GM23338 (cell line): ENCODE measurements at places on chromosomes 3 and 15. TPM values are rescaled to one million over a fixed set of nuclear protein-coding genes. Genes with fewer than 3 reads are reported as not detected.

DNA sequence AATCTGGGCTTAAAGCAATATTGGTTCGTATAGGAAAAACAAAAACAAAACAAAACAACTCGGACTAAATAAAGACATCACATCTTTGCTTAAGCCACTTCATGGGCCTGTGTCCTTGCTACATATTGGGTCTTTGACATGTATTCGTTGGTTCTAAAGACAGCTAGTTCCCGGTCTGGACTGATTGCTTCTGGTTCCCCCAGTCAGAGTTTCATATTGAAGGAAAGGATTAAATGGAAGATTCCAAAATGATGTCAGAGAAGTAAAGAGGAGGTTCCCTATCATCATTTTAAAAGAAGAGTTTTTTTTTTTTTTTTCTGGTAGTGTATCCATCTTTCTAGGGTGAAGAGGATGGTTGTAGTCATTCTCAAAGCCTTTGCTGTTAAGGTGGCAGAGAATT lies 2.3 kb downstream of the OXSR1 start:
- no peak for DNase-seq

GRCh38 chr3:119323723-119324085 lies 29.5 kb downstream of the ARHGAP31 start:
- DNase-seq: peak; percentile 44

GRCh38 chr3:191362037-191362436 lies 31.7 kb upstream of the UTS2B start:
- DNase-seq: no peak

- DNase-seq: no peak
These were observed 223.7 kb downstream of the FMN1 start for GRCh38 chr15:32970847-32971246.

DNA sequence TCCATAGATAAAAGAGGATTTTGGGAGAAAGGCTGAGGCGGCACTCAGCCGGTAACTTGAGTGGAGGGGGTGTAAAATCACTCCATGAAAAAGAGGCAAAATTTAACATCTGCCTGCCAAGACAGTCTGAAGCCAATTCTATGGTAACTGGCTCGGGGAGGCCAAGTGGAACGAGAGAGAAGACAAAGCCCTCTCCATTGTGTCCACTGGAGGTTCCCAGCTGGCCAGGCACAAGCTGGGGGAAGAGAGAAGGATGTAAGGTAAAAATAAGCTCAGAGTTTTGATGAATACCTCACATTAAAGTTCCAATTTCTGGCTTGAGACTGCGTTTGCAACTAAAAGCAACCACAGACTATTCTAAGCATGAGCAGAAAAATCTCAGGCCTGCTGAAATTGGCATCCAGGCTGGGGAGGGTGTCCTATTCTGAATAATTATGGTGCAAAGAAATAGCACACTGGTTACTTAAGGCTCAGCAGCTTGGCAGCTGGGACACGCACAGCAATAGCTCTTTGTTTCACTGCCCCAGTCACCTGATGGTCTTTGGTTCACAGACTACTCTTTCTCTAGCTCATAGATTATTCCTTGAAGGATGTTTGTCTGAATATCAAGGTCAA lies 48.8 kb downstream of the CHRD start:
- no peak for DNase-seq

DNA sequence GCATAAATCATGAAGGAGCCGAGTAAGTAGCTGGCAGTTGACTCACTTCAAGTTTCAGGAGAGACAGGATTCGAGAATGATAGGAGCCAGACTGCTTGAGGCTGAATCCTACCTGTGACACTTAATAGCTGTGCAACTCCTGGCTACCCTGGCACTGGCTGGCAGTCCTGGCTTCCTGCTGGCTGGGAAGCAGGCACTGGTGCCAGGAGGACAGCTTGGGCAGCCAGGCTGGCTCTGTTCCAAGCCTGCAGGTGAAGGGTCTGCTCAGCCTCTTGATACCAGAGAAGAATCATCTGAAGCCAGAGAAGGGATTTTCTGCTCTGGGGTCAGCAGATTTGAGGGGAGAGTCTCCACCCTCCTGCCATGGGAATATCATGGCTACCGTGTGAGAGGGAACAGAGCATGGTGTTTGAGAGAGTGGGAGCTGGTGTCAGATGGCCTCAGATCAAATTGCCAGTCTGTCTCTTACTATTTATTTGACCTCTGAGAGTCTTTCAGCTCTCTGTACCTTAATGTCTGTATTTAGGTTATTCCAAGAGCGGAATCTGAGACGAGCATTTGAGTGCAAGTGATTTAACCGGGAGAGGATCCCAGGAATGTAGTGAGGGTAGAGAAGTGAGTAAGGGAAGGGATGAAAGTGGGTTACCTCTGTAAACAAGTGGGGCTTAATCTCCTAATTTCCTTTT lies 4.4 kb upstream of the XIRP1 start:
- DNase-seq: no peak

DNA sequence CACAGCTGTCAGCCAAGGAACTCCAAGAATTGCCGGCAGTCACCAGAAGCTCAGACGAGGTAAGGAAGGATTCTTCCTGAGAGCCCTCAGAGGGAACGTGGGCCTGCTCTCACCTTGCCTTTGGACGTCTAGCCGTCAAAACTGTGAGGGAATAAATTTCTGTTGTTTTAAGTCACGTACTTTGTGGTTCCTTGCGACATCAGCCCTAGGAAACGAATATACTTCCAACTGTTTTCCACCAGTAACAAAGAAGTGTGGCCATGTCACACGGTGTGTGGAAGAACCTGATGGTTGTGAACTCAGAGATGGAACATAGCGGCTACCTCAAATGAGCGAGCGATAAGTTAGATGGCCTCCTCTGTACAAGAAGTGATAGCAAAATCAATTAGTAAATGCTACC lies 41.0 kb upstream of the B3GNT5 start:
- no peak for DNase-seq

Gene RASGRF1
- 0.03 and 0.05 TPM in 2 replicates for polyA plus RNA-seq
